Activated T-helper 1 cell treated with anti-CD3 and anti-CD28 coated beads, Interleukin-12 subunit alpha, Interleukin-12 subunit beta, Interleukin-2, Interleukin-4 antibody, amounts not matched to agents 30 ng/mL and 10 ng/mL and 1 ng/mL, durations not matched to agents 14 hours and 24 hours and 36 hours (primary cell): ENCODE measurements at places on chromosomes 16 and 17.
A peak's percentile ranks its signal among the peaks of the same experiment; 100 is the strongest.

DNA sequence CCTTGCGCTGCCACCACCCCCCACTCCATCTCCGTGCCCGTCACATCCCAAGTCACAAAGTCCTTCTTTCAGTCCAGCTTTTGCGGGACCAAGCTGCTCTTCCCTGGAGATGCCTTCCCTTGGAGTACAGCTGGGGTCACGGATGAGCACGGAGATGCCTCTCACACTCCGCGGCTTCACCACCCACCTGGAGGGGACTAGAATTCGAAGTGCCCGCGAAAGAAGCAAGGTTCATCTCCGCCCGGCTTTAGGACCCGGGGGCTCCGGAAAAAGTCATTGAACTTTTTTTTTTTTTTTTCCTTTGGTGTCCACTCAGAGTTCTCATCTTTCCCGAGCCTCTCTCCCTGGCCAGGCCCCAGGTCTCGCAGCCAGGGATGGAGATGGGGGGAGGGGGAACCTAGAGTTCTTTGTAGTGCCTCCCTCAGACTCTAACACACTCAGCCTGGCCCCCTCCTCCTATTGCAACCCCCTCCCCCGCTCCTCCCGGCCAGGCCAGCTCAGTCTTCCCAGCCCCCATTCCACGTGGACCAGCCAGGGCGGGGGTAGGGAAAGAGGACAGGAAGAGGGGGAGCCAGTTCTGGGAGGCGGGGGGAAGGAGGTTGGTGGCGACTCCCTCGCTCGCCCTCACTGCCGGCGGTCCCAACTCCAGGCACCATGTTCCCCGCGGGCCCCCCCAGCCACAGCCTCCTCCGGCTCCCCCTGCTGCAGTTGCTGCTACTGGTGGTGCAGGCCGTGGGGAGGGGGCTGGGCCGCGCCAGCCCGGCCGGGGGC lies at the start of gene FKBP10:
FKBP10 (plus strand) TSS at position 624 of the 771 bp plus-strand sequence; CDS start at position 655, 31 bp downstream.
- DNase-seq: peak; percentile 8

DNA sequence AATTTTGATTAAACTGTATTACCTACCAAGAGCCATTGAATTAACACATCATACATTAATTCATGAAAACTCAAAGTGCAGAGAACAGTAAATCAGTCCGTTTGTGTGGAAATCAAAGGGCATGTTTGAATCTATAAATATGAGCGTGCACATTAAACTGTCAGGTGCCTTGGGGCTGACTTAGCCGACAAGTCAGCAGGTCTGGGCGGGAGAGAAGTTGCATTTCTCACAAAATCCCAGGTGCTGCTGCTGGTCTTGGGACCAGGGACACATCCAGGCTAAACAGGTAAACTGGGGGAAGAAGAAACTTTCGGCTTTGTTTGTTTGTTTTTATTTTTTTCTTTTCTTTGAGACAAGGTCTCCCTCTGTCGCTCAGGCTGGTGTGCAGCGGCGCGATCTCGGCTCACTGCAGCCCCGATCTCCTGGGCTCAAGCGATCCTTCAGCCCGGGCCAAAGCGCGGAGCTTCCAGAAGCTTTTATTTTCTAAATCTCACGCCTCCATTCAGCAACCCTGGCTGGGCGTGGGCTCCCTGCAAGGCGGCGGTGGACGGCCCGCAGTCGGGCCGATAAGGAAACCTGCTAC lies 213.9 kb downstream of the MRTFB start:
- no peak for DNase-seq

GRCh38 chr17:39753514-39754160 lies 15.9 kb downstream of the GRB7 start:
- DNase-seq: no peak

DNA sequence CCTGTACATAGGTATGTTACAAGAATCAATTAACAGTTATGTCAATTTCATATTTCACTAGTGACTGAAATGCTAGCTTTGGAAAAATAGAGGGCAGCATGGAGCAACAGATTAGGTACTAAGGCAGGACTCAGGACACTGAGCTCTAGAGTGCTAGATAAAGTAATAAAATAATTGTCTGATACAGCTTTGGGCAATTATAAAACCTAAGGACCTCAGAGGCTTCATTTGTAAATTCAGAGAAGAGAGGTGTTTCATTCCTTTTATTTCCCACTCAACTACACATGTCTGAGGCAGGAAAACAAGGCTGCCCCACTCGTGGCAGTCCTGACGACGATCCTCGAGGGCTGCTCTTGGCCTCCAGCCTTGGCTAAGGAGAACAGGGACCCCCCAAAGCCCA lies 81.5 kb downstream of the CA4 start:
- DNase-seq: no peak

DNA sequence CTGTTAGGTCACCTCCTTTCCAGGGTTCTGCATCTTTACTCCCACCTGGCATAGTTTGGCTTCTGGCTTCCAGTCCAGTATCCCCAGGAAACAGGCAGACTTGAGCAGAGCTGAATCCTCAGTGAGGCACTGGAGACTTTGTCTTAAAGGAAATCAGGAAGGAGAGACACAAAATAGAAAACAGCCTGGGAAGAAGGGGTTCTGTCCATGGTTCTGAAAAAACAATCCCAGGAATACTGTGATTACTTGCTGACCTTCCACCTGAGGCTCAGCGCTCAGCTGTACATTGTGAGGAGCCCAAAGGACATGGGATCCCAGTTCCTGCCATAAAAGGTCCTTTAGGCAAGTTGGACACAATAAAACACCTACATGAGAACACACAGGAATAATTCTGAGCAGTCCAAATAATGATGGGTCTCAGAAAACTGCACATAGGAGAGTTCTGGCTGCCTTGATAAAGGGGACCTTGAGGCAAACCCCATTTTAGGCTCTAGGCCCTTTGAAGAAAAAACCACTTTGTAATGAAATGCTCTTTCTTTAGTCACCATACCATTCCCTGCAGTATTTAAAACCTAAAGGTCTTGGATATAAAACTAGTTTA lies 81.4 kb upstream of the CRHR1 start:
- no peak for DNase-seq

GRCh38 chr16:69520800-69521602 lies 44.8 kb upstream of the NFAT5 start:
- no peak for DNase-seq

- DNase-seq: no peak
Measured at GRCh38 chr17:47844227-47844626, 3.2 kb upstream of the SCRN2 start.

- DNase-seq: no peak
Measured at GRCh38 chr17:61503961-61504360, 51.7 kb downstream of the TBX4 start.

DNA sequence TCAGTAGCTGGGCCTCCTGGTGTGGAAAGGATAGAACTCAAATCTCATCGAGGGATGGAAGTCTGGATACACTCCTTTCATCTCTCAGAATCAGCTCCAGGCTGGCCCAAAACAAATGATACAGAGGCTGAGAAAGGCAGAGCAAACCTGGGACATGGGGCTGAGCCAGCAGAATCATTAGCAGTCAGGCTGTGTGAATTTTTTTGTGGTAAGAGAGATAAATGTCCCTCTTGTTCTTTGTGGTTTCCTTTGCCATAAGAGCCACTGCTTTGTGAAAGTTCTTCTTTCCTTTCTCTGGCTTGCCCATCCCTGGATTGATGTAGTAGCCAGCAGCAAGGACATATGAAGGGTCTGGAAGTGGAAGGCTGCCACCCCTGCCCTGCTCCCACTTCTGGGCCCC lies 146.2 kb downstream of the CDH13 start:
- DNase-seq: no peak

DNA sequence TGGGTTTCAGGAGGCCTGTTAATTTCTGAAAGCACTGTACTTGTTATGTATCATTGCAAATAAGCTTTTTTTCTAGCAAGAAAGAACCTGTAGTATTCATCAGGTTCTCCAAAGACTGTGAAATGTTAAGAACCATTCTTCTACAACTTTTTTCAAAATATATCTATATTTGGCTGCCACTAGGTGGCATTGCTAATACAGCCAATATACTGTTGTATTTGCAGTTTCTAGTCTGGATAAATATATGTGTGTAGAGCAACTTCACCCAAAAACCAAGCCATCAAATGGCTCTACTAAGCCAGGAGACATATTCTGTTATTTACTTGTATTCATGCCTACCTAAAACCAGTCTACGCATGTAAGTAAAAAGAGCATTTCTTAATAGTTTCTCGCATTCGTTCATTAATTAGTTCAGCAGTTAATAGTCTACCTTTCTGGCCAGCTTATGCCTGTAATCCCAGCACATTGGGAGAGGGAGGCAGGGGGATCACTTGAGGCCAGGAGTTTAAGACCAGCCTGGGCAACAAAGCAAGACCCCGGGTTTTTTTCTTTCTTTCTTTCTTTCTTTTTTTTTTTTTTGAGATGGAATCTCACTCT lies 39.5 kb downstream of the VMP1 start:
- no peak for DNase-seq

DNA sequence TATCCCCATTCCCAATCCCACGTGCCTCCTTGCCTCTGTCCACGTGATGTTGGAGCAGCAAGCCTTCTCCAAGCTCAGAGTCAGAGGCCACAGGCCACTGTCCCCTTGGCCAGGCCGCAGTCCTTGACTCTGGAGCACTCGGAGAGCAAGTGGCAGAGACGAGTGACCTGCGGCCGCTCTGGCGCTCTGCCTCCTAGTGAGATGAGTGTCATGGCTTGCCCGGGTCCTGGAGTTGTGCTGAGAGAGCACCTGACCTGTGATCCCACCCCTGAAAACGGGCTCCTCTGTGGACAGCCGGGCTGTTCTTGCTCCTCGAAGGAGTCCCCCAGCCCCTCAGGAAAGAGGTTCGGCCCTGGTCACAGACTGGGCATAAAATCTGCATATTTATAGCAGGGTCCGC lies 10.0 kb upstream of the FASN start:
- DNase-seq: no peak

GRCh38 chr17:38324141-38324697 lies 19.5 kb downstream of the GPR179 start:
- DNase-seq: no peak

DNA sequence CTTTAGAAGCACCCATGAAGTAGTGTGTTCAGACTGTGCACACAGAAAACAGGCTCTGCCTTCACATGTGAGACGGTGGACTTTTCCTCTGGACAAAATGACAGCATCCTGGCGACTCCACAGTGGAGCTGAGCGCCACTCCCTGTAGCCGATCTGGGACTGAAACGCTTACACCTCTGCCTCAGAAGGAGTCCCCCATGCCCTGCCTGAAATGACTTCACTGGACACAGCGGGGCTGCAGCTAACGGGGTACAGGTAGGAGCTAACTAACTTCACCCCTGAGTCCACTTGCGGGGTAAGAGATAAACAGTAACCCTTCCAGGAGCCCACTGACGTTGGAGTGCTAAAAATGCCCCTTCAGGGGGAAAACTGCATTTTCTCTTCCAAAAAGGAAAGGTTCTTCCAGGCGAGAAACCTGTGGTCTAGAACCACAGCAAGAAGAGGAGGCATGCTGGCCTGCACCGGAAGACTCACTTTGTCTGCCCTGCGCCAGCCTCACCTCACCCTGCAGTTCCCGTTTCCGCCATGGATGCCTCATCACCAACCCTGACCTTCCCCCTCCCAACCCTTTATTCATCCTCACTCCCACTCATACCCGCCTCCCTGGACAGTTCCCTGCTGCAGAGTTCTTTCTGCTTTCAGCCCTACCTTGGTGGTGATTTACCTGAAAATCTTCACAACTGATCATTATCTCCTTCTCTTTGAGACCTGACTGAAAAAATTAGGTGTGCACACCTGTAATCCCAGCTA lies 19.4 kb upstream of the ENDOV start:
- no peak for DNase-seq

GRCh38 chr16:72429671-72430081 lies 257.7 kb upstream of the PMFBP1 start:
- no peak for DNase-seq

DNA sequence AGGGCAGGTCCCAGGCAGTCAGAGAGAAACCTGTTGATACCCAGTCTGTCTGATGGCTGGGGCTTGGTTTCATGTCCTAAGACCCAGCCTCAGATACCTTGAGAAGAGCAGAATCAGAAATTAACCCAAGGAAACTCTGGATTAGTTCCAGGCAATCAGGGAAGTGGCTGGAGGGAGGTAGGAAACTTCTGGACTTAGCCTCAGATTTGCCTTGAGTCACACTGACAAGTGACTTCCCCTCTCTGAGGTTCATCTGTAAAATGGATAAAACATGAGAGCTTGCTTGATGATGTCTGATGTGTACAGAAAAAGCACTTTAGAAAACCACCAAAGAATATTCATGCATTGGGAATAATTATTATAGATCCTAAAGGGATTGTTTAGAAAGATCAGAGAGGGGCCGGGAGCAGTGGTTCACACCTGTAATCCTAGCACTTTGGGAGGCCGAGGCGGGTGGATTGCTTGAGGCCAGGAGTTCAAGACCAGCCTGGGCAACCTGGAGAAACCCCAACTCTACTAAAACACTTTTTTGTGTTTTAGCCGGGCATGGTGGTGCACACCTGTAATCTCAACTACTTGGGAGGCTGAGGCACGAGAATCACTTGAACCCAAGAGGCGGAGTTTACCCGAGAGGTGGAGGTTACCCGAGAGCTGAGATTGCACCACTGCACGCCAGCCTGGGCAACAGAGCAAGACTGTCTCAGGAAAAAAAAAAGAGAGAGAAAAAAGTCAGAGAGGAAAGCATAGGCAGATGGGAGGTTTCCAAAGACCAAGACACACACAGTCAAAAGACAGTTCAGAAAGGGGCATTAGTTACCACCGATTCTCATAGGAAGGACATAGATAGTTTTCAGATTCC lies 3.8 kb downstream of the CIITA start:
- DNase-seq: no peak
